ENCODE measurements at places on chromosomes 4 and X.

DNA sequence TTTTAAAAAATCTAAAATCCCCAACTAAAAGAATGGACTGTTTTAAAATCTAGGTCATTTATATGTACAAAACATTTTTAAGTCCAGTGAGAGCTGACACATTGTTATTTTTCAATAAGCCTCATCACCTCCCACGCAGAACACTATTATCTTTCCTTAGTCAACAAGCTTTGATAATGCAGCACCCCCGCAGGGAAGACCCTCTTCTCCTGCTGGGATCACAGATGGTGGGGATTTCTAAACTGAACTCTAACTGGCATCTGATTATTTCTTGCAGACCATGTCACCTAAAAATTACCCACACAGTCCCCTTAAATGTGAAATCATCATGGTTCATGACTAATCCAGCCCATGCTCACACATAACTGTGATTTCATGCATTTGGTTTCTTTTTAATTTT lies 11.6 kb downstream of the SYTL4 start:
- DNase-seq, result no peak

DNA sequence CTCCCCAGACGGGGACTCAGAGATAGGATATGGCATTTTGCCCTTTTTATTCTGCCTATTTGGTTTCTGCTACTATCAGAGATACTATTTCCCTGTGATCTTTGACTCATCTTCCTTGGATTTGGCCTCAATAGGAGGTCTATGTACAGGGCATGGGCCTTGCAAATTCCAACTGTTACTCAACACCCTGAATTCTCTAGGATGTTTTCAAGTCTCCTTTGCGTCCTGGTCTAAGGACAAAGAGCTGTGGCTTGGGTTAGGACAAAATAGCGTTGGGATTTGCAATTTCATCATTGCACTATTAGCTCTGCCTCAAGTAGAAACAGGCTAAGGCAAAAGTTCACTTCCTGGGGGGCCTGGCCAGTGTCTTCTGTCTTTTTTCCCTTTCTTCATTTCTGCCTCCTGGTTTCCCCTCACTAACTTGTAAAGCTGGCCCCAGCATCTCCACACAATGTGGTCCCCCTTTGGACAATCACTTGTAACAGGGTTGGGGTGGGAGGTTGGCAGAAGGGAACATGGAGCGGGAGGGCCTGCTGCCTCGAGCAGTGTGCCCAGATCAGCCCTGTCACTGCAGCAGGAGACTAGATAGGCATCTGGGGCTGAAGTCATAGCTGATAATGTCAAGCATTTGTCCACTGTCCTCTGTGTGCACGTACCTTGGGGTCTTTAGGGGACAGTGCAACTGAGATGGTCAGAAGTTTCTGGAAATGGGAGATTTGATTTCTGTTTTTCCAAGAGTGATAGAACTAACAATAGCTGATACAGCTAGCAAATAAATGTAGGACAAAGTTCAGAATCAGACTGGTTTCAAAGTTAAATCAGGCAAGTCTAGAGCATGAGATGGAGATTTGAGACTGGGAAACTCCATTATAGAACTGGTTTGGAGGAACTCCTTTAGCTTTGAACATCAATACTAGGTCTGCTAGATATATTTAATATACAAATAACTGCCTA lies 25.8 kb upstream of the STBD1 start:
- no peak for DNase-seq

DNA sequence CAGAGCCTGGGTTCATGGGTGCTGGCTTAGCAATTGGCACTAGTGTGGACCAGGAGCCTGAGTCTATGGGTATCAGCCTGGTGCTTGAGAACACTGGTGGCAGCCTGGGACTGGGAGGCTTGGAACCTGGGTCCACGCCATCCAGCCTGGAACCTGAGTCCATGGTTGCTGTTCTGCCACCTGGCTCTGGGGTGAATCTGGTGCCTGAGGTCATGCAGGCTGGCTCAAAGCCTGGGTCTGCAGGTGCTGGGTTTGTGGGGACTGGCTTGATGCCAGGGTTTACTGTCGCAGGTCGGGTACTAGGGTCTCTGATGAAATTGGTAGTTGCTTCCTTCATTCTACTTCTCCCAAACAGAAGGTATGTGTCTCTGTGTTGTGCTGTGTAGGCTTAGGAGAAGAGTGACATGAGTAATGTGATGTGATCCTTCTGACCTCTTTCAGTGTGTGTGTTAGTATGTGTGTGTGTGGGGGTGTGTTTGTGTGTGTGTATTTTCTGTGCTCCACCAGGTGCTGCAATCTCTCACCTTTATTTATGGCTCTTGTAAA lies 517.0 kb upstream of the EPHA5 start:
- no peak for DNase-seq

- DNase-seq, result no peak
Observed at GRCh38 chr4:173051716-173052115, 116.9 kb upstream of the GALNT7 start.

DNA sequence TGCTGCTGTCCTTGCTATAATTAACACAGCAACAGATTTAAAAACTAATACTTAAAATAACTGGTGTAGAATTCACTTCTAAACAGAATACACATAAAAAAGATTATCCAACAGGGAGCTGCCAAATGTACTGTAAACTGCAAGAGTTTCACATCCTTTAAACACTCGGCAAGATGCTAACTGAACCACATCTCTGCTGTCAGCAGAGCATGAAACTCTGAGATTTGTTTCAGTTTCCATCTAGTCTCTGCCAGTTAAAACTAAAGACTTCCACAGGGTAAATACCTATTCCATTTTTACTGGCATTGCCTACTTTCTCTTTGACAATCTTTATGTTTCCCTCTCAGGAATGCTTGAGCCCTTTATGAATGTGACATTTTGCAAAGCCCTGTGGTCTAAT lies 127.7 kb downstream of the SLC7A11 start:
- DNase-seq, result no peak

DNA sequence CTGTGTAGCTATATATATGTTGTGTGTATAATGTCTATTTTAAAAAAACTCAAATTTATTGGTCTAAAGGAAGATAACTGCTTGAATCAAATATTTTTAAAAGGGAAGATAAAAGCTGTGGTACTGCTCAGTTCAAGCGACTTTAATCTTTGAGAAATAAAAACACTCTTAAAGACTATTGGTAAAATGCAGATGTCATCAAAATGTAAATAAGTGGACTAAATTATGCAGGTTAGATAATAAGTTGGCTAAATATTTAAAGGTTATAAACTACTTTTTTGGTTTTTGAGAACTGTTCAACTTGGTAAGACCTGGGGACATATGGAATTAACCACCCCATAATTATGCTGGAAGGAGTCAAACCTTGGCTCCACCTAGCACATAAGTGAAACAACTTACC lies 144.7 kb upstream of the ITM2A start:
- no peak for DNase-seq

DNA sequence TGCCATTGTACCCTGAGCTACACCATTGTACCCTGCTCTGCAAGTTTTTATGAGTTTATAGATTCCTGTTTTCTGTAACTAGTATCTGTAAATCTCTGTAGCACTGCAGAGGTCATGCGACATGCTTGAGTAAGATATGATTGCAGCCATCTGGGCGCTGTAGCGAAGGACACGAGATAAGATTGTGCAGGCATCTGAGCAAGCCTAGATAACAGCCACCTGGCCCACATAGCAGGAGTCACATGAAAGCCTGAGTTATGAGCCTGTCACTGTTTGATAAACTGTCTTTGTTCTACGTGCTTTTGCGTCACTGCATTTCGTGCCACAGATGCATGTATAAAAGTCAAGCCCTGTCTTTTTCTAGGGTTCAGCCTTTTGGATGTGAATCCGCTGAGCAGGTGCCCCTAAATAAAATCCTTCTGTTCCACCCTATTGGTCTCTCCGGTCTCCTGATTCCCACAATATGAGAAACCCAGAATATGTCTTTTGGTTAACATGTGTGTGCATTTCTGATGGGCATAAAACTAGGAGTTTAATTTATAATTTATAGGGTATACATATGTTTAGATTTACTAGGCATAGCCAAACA lies 327.6 kb upstream of the MAOA start:
- no peak for DNase-seq

DNA sequence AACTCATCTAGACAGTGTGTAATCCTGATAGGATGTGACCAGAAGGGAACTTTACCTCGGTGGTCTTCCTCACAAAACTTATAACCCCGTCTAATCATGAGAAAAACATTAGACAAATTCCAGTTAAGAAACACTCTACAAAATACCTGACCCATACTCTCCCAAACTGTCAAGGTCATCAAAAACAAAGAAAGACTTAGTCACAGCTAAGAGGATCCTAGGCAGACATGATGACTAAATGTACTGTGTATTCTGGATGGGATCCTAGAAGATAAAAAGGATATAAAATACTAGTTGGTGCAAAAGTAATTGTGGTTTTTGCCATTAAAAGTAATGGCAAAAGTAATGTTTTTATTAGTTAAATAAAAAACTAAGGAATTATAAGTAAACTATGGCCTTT lies 81.6 kb downstream of the DTHD1 start:
- no peak for DNase-seq

- DNase-seq, result no peak
Observed at GRCh38 chr4:76689145-76689817, 208.7 kb downstream of the SOWAHB start.

- DNase-seq, result no peak
Observed at GRCh38 chrX:129777218-129778030, 2.3 kb upstream of the SASH3 start.

DNA sequence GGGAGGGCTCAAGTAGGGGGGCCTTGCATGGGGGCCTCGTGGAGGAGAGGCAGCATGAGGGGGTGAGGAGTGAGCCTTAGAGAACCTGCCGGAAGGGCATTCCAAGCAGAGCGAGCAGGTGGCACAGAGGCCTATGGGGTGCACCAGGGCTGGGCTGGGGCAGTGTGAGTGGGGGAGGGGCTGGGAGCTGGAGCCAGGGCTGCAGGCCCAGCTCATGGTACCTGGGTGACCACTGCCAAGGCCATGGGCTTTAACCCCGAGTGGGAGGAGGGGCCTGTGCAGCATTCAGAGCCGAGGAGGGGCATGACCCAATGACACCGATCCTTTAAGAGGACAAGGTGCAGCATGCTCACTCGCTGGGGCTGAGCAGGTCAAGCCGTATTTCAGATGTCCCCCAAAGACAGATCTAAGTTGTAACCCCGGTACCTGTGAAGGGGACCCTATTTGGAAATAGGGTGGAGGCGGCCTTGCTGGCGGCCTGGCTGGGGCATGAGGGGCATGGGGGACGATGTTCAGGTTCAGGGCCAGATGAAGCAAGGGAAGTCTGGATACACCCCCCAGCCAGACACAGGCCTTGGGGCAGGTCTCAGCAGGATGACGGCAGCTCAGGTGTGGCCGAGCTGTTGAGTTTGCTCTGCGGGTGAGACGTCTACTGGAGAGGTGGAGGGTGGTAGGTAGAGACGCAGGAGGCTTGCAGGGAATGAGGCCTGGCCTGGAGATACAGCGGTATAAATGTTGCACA lies 137.0 kb downstream of the CPZ start:
- DNase-seq, result no peak

DNA sequence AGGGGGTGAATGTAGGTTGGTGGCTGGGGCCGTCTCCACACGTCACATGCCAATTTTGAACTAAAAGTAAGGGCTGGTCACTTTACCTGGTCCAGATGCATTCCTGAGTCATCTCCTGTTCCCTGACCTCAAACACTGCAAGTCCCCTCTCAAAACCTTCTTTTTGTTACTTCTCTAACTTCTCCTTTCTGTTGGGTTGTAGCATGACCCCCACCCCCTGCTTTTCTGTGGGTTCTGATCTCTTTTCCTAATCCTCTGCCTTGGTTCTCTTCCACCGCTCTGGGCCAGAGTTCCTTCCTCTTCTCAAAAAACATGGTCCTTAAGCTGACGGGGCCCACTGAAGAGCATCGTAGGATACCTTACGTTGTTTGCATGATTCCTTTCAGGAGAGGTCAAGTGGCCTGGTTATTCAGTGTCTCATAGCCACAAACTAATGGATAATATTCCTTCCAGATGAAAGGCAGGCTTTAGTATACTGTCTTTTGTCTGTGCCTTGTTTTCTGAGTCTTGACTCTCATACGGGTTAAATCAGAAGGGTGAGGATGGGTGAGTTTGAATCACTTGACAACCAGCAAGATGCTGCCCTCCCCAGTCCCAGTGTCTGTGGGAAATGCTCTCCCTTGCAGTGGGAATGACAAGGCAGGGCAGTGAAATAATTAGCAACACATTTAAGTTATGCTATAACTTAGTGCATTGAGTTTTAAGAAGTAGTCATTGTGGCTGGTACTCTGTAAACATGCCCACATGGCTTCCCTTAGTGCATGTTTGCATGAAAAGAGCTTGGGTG lies 15.1 kb downstream of the SMS start:
- no peak for DNase-seq

DNA sequence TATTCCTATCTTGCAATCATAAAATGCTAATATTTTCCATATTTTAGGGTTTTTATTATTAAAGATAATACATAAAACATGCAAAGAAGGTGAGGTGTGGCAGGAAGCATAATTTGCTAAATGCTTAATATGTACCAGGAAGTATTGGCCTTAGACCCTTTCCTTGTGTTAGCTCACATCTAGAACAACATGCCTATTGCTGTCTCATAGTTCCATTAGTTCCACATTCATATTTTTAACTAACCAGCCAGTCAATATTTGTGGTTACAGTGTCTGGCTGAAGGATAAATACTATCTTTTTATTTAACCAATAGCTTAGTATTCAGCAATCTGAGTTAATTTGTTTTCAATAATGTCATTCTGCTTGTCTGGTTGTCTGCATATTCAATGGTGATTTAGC lies 432.6 kb downstream of the INPP4B start:
- DNase-seq, result no peak

DNA sequence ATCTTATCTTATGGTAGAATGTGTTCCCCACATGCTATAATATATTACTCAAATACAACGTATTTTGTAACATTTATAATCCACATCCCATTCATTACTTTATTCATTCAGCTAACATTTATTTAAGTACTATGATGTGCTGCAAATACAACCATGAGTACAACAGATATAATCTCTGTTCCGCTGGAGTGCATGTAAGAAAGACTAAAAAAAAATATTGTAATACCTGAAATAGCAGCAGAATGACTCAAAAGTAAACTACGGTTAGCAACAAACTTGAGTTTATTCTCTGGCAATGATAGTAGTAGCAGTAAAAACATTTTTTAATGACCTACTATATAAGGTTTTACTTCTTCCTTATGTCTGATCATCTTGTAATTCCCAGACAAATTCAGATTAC lies 1776.3 kb downstream of the STIM2 start:
- no peak for DNase-seq

DNA sequence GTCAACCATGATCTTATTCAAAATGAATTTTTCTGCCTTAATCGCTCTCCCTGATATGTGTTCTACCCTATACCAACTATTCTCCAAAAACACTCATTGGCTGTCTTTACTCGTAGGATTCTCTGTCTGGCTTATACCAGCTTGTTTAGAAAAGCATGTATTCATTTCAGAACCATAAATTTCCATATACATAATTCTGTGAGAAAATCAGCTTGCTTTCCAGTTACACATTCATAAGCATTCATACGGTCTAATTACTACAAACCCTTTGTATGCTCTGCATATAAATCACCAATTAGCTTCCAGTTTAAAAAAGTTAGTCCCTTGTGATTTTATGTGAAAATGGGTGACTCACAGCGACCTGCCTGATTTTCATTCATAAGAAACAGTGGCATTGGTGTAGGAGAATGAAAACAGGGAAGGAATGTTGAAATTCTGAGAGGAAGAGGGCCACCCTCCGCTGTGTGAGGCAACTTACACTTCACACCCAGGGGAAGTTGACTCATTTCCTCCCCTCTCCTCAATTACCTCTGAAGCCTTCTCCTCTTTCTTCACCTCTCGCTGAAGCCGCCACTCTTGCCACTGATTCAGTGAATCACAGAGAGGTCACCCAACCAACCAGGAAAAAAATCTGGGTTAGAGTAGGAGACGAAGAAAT lies 63.3 kb downstream of the MEPE start:
- DNase-seq, result no peak

Measured in activated CD8-positive, alpha-beta memory T cell treated with anti-CD3 and anti-CD28 coated beads for 48 hours (primary cell).